ENCODE measurements at places on chromosomes 7 and 10.
A peak's percentile ranks its signal among the peaks of the same experiment; 100 is the strongest.

GRCh38 chr10:129192344-129193128 is 274.5 kb upstream of the MGMT start:
- DNase-seq = no peak

GRCh38 chr7:148747274-148747673 is 48.6 kb downstream of the CUL1 start:
- DNase-seq = peak; percentile 42

GRCh38 chr7:136030867-136031318 is 53.7 kb upstream of the MTPN start:
- no peak for DNase-seq

- DNase-seq = no peak
These were observed 146.1 kb upstream of the TMEM196 start for GRCh38 chr7:19919261-19920095.

- no peak for DNase-seq
These were observed 1060.3 kb upstream of the CELF2 start for GRCh38 chr10:9957351-9957750.

- no peak for DNase-seq
These were observed 48.2 kb upstream of the LOXL4 start for GRCh38 chr10:98316170-98316569.

- DNase-seq = no peak
These were observed 277.4 kb downstream of the PARD3 start for GRCh38 chr10:34537629-34538231.

- DNase-seq = no peak
These were observed 32.2 kb upstream of the EXOC6 start for GRCh38 chr10:92816091-92816531.

GRCh38 chr7:34260279-34260678 is 354.9 kb downstream of the BMPER start:
- DNase-seq = no peak

GRCh38 chr10:103481974-103482531 is 3.0 kb upstream of the CALHM3 start:
- peak; percentile 36 for DNase-seq

DNA sequence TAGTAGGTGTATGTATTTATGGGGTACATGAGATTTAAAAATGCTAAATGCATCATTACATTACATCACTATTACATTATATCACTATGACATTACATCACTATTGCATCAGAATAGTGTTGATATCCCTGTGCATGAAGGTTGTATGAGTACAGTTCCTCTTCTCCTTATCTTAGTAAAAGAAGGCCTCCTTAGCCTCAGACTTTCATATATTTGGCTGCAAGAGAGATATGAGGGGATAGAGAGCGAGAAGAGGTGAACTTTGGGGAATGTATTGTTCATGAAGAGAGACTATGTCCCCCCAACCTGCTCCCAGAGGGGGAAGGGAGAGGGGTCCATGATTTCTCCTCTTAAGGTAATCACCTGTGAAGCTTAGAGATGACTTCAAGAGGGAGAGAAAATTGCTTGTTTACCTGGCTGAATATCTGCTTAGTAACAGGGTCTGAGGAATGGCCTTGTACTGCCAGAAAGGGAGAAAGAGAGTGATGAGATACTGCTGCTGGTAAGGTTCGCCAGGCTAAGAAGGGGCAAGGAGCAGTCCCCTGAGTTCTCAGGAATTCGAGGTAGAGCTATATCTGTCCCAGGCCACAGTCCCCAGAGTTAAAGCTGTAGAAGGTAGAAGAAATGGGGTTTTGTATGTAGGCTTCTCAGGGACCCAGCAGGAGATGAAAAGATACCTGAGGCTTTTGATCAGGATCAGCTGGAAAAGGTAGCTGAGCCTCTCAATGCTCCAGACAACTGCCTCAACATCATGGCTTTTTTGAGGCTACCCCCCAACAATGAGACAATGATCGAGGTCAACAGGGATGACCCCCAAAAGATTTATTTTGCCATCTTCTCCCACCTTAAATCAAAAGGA is 168.4 kb upstream of the WNT16 start:
- no peak for DNase-seq

DNA sequence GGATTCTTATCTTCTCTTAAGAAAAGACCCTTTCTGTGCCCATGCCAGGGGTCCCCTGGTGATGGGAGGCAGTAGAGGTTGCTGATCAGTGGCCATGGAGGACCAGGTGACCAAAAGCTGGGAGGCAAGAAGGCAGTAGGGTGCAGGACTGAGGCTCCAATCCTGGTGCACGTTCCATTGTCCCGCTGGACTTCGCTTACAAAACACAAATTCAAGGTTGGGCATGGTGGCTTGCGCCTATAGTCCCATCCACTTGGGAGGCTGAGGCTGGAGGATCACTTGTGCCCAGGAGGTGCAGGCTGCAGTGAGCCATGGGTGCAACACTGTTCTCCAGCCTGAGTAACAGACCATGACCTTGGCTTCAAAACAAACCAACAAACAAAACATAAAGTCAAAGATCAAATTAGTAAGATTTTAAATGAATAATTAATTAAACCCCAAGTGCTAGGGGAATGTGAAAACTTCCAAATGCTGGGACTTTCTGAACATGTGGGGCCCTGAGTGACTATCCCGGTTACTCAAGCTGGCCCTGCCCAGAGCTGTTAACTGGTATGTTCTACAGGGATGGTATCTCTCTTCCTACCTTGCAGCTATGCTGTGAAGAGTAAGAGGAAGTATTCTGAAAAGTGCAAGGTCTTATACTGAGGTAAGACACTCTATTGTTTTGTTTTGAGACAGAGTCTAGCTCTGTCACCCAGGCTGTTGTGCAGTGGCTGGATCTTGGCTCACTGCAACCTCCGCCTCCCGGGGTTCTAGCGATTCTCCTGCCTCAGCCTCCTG is 97.6 kb downstream of the LYZL2 start:
- DNase-seq = no peak

DNA sequence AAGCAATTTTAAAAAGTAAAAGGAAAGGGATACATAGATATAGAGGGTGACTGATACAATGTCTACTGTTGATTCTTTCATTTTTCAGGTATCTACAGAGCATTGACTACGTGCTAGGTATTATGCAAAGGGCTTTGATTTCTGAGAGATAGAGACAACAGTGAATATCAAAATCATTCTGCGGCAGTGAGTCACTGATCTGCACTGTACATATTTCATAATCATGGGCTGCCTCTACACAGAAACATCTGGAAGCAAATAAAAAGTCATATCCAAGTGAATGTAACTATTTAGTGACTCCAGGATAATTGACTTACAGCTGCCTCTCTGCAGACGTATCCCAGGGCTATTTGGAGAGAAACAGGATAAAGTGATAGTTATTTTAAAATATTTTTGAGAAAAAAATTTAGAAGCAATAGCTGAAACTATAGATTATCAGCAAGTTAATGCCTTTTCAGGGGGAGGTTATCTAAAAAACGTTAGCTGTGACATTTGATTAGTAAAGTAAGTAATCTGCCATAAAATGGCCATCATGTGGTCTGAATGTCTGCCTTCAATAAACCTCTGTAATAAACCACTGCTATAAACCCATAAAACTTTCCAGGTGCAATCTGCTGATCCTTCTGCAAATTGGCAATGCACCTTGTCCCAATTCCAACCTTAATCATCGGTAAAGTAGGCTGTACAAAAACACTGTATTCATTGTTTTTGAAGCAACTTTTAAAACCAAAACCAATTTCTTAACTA is 43.7 kb downstream of the CPXM2 start:
- no peak for DNase-seq

DNA sequence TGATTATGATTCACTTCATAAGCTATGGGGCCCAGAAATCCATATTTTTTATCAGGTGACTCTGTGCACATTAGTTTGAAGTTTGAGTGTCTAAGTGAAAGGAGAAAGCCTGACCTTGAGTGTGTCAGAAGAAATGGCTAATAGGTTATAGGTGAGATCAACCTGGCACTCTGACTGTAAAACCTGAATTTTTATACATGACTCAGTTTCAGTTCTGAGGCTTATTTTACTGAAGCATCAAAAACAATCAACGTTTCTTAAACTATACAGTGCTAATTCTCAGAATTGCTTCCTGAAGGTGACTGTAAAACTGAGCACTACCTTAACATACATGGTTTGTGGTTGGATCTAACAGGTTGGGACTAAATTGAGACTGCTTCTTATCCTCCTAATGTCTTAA is 159.4 kb upstream of the AHR start:
- DNase-seq = peak; percentile 43

- no peak for DNase-seq
These were observed 737.4 kb downstream of the TNS3 start for GRCh38 chr7:46844486-46844885.

GRCh38 chr7:23210506-23210905 is 28.7 kb downstream of the NUP42 start:
- no peak for DNase-seq

GRCh38 chr7:42726066-42726785 is 185.6 kb downstream of the C7orf25 start:
- no peak for DNase-seq

GRCh38 chr10:131076356-131076755 is 235.2 kb downstream of the TCERG1L start:
- DNase-seq = no peak

- DNase-seq = peak; percentile 72
These were observed 103.0 kb upstream of the KLF6 start for GRCh38 chr10:3887885-3888476.

DNA sequence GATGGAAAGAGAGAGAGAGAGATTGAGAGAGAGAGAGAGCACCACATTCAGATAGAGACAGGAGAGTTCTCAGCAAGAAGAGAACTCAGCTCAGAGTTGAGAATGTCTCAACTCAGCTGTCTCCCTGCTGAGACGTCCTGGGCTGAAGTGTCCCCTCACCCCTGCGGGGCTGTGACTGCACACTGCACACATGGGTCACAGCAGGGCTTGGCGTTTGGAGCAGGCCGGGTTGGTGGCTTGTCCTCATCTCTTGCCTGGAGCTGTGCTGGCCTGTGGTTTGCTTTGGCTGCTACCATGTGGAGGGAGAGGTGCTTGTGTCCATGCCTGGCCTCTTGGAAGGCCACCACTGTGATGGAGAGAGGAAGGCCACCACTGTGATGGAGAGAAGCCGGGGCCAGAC is 167.9 kb downstream of the RNF216 start:
- DNase-seq = no peak

DNA sequence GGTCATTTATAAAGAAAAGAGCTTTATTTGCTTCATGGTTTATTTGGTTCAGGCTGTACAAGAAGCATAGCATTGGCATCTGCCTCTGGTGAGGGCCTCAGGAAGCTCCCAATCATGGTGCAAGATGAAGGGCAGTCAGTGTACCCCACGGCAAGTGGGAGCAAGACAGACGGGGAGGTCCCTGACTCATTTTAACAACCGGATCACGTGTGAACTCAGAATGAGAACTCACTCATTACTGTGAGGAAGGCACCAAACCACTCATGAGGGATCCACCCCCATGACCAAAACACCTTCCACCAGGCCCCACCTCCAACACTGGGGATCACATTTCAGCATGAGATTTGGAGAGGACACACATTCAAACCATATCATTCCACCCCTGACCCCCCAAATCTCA is 15.7 kb upstream of the CRYGN start:
- DNase-seq = no peak

GRCh38 chr10:124535731-124536495 is 74.3 kb downstream of the LHPP start:
- no peak for DNase-seq

Data from Calu3 (cell line).